Urinary bladder (tissue), 4 donors: ENCODE measurements at places on chromosomes 1 and 21. TPM values are rescaled to one million over a fixed set of nuclear protein-coding genes. Genes with fewer than 3 reads are reported as not detected.

GRCh38 chr1:63718541-63718970, 55.3 kb upstream of the ROR1 start:
- DNase-seq: no peak

DNA sequence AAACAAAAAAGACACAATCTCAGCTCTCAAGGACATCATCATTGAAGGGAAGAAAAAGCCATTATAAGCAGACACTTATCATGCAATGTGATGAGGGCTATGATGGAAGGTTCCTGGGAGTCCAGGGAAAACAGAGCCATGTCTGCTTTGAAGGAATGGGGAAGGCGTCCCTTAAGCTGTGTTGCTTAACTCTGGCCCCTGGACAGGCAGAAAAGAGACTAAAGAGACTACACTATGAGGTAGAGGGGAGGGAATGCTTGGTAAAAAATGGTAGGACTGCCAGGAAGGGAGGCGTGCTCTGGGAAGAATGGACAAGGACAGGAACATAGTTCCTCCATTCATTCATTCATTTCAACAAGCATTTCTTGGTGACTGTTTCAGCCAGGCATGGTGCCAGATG, 21.2 kb downstream of the ASAP3 start:
- no peak for DNase-seq

GRCh38 chr1:32116531-32116930, 8.7 kb downstream of the KPNA6 start:
- DNase-seq: no peak

DNA sequence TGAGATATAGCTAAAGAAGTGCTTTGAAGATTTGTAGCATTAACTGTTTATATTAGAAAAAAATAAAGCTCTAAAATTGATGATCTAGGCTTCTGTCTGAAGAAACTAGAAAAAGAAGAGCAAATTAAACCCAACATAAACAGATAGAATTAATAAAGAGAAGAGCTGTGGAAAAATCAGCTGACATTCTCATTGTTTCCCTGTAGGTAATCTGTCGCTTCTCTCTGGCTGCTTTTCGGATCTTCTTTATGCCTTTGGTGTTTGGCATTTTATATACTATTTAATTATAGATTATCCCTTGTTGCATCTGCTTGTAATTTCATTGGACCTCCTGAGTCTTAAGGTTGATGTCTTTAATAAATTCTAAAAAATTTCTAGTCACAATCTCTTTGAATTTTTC, 59.8 kb downstream of the MPZL1 start:
- DNase-seq: no peak

DNA sequence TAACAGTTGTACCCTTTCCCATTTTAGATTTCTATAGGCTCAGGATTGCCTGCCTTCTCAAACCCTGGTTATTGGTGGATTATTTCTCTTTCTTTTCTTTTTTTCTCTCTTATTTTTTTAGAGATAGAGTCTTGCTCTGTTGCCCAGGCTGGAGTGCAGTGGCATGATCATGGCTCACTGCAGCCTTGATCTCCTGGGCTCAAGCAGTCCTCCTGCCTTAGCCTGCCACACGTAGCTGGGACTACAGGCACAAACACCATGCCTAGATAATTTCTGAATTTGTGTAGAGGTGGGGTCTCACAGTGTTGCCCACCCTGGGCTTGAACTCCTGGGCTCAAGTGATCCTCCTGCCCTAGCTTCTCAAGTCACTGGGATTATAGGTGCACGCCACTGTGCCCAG, 58.8 kb downstream of the UCK2 start:
- no peak for DNase-seq

GRCh38 chr1:90393025-90393424, 324.1 kb downstream of the BARHL2 start:
- no peak for DNase-seq

The PDE9A gene
- 33.2 TPM for polyA plus RNA-seq
